ENCODE measurements at places on chromosomes 3 and 15.

GRCh38 chr3:130548356-130548755 lies 31.4 kb downstream of the COL6A6 start:
- DNase-seq: no peak

- DNase-seq: no peak
These were observed 149.2 kb upstream of the SLCO3A1 start for GRCh38 chr15:91704343-91704742.

- no peak for DNase-seq
These were observed 34.9 kb upstream of the NRROS start for GRCh38 chr3:196604548-196604947.

DNA sequence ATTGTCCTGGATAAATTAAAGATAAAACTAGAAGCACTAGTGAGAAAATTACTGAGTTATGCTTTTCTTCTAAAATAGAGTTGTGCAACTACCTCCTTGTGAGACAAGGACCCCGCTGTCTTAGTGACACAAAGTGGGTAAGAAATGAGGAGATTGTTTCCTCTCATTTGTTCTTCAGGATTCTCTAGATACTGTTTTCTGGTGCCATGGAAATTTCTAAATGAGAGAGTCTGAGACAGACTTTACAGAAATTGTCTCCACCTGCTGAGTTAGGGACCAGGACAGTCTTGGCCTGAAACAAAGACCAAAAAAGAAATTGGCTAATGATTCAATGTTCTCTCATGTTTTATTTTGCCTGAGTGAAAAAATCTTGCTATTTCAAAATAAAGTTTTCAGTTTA lies 427.5 kb downstream of the TUSC7 start:
- no peak for DNase-seq

DNA sequence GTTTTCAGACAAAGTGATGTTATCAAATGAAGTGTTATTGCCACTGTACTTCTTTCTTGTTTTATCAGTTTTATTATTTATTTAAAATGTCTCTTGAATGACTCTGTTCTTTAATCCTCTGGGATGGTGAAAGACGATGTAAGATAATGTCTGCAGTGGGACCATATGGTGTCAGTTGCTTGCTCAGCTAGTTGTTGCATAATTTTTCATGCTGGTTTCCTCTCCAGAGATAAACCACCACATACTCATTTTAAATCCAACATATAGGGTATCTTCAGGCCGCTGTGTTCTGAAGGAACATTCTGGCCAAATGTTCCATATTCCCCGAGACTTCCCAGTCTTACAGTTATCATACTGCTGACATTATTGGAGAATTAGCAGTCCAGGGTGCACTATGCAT lies 75.9 kb downstream of the GABRG3 start:
- no peak for DNase-seq

DNA sequence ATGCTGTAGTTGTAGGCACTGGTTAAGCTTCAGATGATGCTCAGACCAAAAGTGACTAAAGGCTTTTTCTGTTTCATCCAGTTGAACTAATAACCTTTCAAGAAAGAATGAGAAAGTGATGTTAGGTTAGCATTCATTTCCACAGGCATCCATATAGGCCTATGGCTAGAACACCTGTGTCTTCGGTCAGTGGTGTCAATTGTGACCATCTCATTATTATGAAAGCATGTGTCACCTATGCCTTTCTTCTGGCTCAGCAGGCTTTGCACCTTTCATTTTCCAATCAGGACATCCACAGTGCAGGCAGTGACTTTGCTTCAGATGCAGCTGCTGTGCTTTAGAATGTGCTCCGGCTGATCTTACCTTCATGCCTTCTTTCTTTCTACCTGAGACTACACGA lies 57.9 kb downstream of the B3GNT5 start:
- no peak for DNase-seq

DNA sequence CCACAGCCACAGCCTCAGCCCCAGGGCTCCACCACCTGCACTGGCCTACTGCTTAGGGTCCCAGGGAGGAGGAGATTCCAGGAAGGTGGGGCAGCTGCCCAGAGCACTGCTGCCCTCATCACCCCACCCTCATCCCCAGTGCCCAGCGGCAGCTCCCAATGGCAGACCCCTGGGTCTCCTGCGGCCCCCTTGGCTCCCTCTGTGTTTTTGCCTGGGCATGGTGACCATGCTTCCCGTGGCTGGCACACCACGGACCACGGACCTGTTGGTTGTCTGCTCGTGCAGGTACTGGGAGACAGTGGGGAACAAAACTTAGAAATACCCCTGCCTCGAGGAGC lies 2.7 kb downstream of the CHST13 start:
- DNase-seq: no peak

DNA sequence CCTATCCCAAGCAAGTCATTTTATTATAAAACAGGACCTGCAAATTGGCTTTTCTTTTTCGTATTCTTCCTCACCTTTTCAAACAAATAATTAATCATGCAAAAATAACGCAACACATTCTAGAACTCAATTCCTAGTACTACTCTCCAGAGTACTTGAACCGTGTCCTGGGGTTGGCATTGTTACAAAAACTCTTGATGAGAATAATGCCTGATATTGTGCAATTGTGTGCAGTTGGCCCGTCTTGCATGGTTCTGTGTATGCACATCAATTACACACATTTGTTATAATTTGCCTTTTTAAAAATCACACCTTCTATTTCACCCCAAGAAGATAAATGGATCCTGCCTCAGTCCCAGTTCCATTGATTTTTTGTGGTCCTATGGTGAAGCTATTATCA lies 205.4 kb downstream of the EPHB1 start:
- no peak for DNase-seq

All from stimulated activated CD4-positive, alpha-beta T cell treated with anti-CD3 and anti-CD28 coated beads, Interleukin-12 subunit alpha, Interleukin-12 subunit beta, amount 100 ng/mL, for 24 hours (primary cell).